ENCODE measurements at places on chromosomes 4 and X.

- DNase-seq, result no peak
Observed at GRCh38 chrX:84187533-84188319, at the start of gene RPS6KA6. TSS of gene RPS6KA6 (minus strand) at chrX:84188199. CDS start at chrX:84187899, 300 bp downstream.

GRCh38 chr4:139808808-139809756, 143.5 kb downstream of the MGST2 start:
- no peak for DNase-seq

GRCh38 chr4:117376692-117377091, 291.3 kb upstream of the TRAM1L1 start:
- no peak for DNase-seq

GRCh38 chrX:53320543-53321229, 39.3 kb upstream of the IQSEC2 start:
- DNase-seq, result peak; percentile 49

All from stimulated activated effector memory CD8-positive, alpha-beta T cell treated with anti-CD3 and anti-CD28 coated beads, Interleukin-12 subunit alpha, Interleukin-12 subunit beta, amount 100 ng/mL, for 72 hours (primary cell).